ENCODE measurements at places on chromosomes 6 and 20. TPM values are rescaled to one million over a fixed set of nuclear protein-coding genes. Genes with fewer than 3 reads are reported as not detected.

SH3BGRL2 gene
- total RNA-seq: 8.5 TPM

- H3K27me3 ChIP-seq: no peaks in the 10 kb centered on the region
- no peak for DNase-seq
- peak overlapping the region; percentile 99 for H3K27ac ChIP-seq
- no peak overlapping the region for H3K4me3 ChIP-seq
- peaks cover 67% of the 10 kb centered on the region for H3K4me1 ChIP-seq
- no peaks in the 10 kb centered on the region for H3K36me3 ChIP-seq
These were observed 1.7 kb upstream of the RIPOR3 start for GRCh38 chr20:50693001-50693400.

- H3K36me3 ChIP-seq: no peaks in the 10 kb centered on the region
- no peak for DNase-seq
- H3K4me1 ChIP-seq: no peaks in the 10 kb centered on the region
- H3K27me3 ChIP-seq: no peaks in the 10 kb centered on the region
These were observed 488.3 kb downstream of the CDH26 start for GRCh38 chr20:60446267-60447111.

DNA sequence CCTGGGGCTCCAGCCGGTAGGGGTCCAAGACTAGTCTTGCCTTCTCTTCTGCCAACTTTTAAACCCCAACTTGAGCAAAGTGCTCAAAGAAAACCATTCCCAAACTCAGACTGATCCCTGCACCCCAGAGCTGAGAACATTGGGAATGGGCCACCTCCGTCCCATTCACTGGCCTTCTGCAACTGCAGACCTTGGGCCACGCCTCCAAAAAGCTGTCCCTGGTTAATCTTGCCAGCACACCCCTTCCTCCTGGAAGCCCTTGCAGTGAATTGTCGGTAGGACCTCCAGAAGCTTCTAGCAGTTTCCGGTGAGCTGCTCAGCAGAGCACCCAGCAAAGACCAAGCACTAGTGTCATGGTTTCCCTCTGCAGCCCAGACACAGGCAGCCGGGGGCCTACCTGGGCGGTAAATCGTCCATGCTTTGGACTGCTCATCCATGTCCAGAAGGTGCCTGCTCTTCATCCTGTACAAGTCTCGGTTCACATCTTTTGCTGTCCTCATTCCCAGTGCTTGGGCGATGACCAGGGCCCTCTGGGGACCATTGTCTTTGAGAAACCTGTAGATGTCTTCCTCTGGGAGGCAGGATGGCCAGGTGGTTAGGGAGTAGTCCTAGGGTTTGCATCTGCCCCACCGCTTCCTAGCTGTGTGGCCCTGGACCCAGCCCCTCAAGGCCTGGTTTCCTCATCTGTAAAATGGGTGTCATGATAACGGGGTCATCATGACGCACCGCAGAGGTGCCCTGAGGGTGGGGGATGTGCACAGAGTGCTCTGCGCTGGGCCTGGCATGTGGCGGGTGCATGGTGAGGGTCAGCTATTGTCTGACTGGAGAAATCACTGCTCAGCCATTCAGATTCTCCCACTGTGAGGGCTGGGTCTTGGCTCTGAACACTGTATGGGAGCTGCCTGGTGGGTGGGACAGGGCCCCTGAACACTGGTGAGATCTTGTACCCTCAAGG lies 5.5 kb downstream of the ZBP1 start:
- no peak for DNase-seq
- no peak overlapping the region for H3K4me3 ChIP-seq
- H3K27ac ChIP-seq: no peak overlapping the region

SIGLEC1 gene
- total RNA-seq: 0.03 TPM

SEC63 gene
- 172 TPM for total RNA-seq

ANKRD66 gene
- total RNA-seq: not detected

DNA sequence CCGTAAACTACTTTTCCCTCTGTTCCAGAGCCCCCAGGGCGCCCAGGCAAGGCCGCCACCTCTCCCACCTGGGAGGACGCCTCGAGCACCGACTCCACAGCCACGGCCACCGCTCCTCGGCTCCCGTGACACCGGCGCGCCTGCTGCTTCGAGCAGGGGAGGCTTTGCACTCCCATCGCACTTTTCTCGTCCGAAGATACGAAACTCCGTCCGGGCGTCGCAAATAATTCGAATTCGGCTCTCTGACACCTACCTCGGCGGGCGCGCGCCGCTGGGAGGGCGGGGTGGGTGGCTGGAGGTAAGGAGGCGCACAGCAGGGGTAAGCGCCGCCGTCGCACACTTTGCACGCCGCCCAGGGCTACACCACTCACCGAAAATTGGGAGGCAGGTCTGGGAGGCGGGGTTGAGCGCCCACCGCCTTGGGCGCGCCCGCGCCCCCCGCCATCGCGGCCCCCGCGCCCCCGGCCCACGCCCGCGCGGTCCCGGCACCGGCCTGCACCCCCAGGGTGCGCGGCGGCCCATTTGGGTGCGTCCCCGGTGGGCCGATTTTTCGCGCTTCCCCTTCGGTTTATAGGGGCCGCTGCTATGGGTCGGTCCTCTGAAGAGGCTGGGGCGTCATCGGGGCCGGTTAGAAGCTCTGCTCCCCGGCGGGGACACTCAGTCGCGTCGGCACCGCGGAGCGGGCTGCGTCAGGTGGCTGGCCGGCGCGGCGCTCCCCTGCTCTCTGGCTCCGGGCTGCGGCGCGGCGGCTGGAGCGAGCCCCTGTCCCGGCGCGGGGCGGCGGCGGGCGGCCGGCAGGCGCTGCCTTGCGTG lies 36.2 kb downstream of the GNAS start:
- H3K27me3 ChIP-seq: no peaks in the 10 kb centered on the region
- peaks cover 6% of the 10 kb centered on the region for H3K4me1 ChIP-seq
- peaks cover 2% of the 10 kb centered on the region for H3K36me3 ChIP-seq
- H3K4me3 ChIP-seq: peak overlapping the region; percentile 77
- no peak overlapping the region for H3K27ac ChIP-seq

TPD52L1 gene
- total RNA-seq: 2.9 TPM

SEMG1 gene
- not detected for total RNA-seq

DNA sequence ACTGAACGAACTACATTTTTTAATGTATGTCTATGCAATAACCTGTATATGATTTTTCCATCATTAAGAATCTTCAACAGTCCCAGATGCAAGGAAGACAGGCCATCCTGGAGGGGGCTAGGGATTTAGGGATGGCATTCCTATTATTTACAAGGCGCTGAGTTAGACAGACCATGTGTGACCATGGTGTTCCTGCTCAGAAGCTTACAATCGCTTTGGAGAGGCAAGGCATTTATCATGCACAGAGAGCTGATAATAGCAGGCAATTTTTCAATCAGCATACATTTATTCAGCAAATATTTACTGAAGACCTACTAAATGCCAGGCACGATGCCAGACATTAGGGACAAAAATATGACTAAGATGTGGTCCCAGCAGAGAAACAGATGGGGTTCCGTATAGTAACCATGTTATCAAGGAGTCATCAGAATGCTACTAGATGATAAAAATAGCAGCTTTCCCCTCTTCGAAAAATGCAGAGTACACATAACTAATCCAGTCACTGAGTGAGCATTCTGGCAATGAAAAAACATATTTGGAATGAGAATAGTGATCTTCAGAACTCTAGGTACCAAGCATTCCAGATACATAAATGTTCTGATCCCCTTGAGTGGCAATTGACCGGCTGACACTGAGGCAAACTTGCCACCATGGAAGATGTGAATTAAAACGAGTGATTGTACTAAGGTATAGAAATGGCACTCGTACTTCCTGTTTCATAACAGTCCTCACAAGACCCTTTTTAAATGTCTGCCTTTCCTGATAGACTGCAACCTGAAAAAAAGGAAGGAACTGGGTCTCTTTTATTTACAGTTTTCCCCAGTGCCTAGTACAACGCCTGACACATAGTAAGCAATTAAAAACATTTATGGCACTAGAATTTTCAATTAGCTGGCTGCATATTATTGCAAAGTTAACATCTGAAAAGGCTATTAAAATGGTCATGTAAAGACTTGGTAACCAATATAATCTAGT lies 135.7 kb downstream of the ATXN1 start:
- peaks cover 26% of the 10 kb centered on the region for H3K4me1 ChIP-seq
- H3K27me3 ChIP-seq: no peaks in the 10 kb centered on the region
- H3K27ac ChIP-seq: no peak overlapping the region
- H3K36me3 ChIP-seq: no peaks in the 10 kb centered on the region
- no peak for DNase-seq

DNA sequence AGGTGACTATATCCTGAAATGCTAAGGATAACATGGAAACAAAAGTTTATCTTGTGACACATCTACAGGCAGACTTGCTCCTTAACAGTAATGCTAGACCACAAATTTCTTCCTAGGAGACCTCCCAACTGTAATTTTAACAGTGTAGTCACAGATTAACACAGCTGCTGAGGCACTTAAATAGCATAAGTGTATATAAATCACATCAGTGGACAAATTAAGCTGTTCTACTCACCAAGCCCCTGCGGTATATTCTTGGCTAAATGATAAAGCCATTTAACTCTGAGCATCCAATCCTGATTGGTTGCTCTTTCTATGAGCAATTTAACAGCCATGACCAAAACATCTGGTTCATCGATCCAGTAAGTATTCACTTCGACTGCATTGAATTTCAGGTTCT lies 73.3 kb upstream of the LYRM2 start:
- no peaks in the 10 kb centered on the region for H3K27me3 ChIP-seq
- no peak for DNase-seq
- no peak overlapping the region for H3K27ac ChIP-seq
- peaks cover 53% of the 10 kb centered on the region for H3K36me3 ChIP-seq
- H3K4me1 ChIP-seq: no peaks in the 10 kb centered on the region
- H3K4me3 ChIP-seq: no peak overlapping the region

FOXC1 gene
- total RNA-seq: 6.7 TPM

B4GALT5 gene
- 40.0 TPM for total RNA-seq

APOM gene
- 1.8 TPM for total RNA-seq

DNA sequence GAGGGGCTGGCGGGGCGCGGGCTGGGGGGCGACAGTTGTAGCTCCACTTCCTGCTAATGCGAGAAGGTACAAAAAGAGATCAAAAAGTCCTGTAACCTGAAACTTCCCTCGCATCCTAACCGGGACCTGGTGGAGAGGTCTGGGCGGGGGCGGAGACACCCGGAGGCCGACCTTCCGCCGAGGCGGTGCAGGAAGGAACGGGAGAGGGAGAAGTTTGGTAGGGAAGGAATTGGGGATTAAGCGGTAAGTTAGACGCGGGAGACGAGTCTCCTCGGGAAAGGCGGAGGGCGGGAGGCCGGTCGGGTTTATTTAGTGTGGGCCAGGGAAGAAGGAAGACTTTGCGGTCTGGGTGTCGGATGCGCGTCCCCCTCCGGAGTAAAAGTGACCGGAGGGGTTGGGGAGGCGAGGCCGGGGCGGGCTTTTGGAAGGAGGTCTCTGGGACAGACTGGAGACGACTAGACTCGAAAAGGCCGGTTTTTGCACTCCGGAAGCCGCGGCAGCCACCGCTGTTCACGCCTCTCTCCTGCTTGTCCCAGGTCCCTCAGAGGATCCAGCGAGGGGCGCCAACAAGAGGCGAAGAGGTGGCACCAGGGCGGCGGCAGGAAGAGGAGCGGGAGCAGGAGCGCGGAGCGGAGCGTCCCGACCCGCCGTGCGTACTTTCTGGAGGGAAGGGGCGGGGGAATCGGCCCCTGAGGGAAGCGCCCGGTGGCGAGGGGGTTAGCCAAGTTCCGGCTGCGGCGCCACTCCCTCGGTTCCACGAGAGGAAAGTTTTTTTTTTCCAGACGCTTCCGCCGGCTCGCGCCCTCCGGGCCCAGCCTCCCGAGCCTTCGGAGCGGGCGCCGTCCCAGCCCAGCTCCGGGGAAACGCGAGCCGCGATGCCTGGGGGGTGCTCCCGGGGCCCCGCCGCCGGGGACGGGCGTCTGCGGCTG lies 734 bp downstream of the TPBG start:
- DNase-seq: no peak
- peak overlapping the region; percentile 97 for H3K4me3 ChIP-seq
- H3K27ac ChIP-seq: peak overlapping the region; percentile 93
- peaks cover 23% of the 10 kb centered on the region for H3K4me1 ChIP-seq
- peaks cover 2% of the 10 kb centered on the region for H3K27me3 ChIP-seq

GRCh38 chr6:156720691-156721685 lies 56.2 kb upstream of the ARID1B start:
- no peaks in the 10 kb centered on the region for H3K36me3 ChIP-seq
- no peaks in the 10 kb centered on the region for H3K27me3 ChIP-seq
- H3K27ac ChIP-seq: peak overlapping the region; percentile 98
- DNase-seq: no peak
- H3K4me3 ChIP-seq: no peak overlapping the region
- peaks cover 41% of the 10 kb centered on the region for H3K4me1 ChIP-seq

GRCh38 chr6:75643173-75643572 lies 41.5 kb downstream of the SENP6 start:
- no peaks in the 10 kb centered on the region for H3K27me3 ChIP-seq
- H3K4me1 ChIP-seq: no peaks in the 10 kb centered on the region
- no peak overlapping the region for H3K27ac ChIP-seq
- DNase-seq: no peak

DNA sequence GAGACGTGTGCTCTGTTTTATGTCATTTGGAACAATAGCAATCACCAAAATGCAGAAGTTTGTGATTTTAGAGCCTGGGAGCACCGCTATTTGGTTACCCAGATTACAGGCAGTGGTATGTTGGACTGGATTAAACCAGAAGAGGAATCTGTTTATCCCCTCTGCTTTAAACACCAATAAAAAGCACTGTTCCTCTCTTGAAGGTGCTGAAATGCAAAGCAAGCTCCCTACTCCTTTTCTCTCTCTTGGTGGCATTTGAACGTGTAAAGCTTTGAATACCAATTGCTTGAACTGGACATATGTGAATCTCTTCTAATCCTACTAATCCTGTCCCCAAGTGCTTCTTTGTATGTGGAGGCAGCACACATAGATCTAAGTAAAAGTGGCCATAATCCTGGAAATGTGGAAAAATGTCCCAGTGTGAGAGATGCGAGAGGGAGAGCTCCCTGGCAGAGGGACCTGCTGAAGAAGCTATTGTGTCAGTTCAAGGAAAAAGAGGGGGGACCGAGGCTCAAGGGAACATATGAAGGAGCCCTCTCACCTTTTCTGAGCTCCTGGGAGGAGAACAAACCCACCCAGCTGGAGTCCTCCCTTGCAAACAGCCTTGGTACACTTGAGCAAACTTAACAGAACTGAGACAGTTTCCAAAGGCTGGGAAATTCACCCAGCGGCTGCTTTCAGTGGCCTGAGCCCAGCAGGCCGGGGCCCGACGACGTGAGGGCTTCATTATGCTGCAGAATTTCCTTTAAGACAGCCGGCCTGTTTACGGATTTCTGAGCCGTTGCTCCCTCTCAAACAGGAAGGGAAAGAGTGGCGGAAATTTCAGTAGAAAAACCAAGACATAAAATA lies 18.8 kb upstream of the OLIG3 start:
- DNase-seq: no peak
- H3K36me3 ChIP-seq: no peaks in the 10 kb centered on the region
- no peaks in the 10 kb centered on the region for H3K4me1 ChIP-seq
- H3K27me3 ChIP-seq: peaks cover 30% of the 10 kb centered on the region
- H3K27ac ChIP-seq: no peak overlapping the region

GRCh38 chr20:56420940-56421688 lies 9.1 kb downstream of the CASS4 start:
- H3K4me1 ChIP-seq: no peaks in the 10 kb centered on the region
- no peaks in the 10 kb centered on the region for H3K36me3 ChIP-seq
- no peak overlapping the region for H3K27ac ChIP-seq
- no peak for DNase-seq
- no peak overlapping the region for H3K4me3 ChIP-seq

Measured in Panc1 (cell line).